ENCODE measurements at places on chromosomes 5 and 9.

- no peak for DNase-seq
Observed at GRCh38 chr9:18699764-18700163, 225.8 kb downstream of the ADAMTSL1 start.

- DNase-seq = no peak
Observed at GRCh38 chr5:82622205-82622604, 344.1 kb upstream of the RPS23 start.

DNA sequence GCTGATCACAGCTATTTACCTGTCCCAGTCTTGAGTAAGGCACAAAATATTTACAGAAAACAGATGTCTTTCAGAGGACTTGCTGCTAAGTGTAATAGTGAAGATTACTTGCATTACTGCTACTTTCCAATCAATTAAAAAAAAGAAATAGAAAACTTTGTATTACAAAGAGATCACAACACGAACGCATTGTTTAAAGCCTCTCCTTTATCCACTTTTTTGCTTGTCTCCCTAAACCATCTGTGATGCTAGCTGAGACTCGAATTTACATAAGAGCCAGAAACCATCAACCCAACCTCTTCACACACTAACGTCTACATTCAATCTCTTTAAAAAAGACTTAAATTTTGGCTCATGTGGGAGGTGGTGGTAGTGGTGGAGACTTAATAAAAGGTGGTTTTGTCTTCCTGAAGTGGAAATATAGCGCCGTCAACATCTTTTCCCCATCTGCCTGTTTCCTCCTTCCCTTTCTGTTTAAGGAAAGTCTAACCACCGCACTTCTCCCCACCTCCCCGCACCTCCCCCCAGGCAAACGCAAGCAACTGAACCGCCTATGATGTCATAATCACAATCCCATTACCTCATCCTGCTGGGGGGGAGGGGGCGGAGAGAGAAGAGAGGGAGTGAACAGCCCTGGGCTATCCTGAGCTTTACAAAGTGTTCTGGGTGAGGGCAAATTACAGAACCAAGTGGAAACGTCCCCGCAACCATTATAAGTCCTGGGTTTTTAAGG lies 948 bp upstream of the FAM53C start:
- DNase-seq = peak; percentile 72

DNA sequence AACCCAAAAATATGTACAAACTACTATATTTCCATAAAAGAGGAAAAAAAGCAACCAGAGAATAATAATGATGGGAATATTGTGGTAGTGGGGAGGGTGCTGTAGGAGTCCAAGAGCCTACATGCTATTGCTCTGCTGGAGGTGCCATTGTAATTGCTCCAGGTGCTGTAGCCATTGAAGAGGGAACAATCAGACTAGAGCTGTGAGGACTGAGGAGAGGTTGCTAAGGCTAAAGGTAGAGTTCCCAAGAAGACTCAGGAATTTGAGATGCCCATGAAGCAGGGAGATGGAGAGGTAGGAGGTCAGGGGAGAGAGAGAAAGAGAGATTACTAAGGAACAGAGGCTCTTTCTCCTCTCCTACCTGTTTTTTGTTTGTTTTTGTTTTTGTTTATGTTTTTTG lies 394.0 kb downstream of the DMRTA1 start:
- DNase-seq = no peak

- no peak for DNase-seq
Observed at GRCh38 chr5:16914108-16914435, 22.0 kb downstream of the MYO10 start.

DNA sequence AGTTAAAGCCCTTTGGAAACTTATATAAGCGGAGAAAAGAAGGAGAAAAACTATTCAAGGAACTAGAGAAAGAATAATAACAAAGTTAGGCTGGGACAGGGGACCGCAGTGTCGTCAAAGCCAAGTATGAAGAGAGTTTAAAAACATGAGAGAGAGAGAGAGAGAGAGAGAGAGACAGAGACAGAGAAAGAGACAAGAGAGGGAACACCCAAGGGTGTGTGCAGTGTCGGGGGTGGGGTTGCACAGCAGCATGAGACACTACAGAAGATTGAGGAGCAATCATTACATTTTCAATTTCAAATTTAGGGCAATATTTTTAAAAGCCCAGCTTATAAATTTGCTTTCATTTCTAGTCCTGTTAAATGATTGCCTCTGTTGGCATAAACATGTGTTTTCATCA lies 74.3 kb downstream of the NNT start:
- DNase-seq = no peak

DNA sequence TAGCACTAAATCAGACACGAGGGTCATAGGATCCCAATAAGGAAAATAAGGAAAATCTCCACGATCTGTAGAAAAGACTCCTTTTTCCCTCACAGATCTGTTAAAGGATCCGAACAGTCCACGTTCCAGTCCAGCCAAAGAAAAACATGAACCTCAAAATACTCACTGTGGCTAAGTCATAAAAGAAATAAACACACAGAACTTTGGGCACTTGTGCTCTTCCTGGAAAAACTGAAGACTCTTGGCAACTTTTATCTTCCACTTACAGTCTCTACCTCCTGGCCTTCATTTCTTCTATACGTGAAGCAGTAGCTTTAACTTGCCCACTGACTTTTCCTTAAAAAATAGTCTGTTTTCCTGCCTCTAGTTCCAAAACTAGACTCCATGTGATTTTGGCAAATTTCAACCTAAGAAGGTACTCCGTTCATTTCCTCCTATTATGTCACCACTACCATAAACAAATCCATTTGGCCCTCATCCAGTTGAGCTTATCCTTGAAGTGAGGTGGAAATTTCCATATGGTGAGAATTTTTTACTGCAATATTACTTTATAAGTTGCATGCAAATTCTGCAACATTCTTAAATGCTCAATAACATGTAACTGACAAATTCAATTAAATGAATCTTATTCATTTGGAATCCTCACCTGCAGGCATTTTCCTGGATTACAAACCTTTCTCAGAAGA lies 5.3 kb upstream of the LHFPL2 start:
- DNase-seq = no peak

- no peak for DNase-seq
Observed at GRCh38 chr5:9699681-9700080, 69.5 kb upstream of the TAS2R1 start.

DNA sequence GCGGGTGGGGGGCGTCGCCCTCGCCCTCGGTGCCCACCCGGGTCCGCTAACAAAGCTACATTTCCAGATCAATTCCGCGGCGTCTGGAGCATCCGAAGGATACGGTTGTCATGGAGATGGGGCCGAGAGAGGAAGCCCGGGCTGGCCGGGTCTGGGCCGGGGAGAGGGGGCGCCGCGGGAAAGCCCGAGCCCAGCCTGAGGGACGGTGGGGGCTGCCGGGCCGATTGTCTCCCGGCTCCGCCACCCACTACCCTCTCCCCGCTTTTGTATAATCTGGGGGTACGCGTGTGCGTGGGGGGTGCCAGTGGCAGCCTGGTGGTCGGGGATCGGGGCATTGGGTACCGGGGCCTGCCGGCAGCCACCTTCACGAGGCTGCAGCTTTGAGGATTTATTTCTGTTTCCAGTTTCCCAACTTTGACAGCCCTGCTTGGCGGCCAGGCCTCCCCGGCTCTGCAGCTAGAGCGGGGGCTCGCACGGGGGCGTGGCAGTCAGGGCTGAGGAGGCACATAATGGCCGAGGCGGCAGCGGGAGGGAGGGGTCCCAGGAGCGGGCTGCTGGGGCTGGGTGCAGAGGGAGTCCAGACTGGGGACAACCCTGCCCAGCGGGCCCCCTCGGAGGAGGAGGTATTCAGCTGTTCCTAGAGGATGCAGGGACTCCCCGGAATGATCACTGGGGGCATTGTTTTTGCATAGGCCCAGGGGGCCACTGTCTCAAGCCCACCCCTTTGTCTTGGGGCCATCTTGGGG lies 626 bp downstream of the PSD2 start:
- no peak for DNase-seq

- no peak for DNase-seq
Observed at GRCh38 chr5:73727470-73727869, 101.5 kb downstream of the ARHGEF28 start.

DNA sequence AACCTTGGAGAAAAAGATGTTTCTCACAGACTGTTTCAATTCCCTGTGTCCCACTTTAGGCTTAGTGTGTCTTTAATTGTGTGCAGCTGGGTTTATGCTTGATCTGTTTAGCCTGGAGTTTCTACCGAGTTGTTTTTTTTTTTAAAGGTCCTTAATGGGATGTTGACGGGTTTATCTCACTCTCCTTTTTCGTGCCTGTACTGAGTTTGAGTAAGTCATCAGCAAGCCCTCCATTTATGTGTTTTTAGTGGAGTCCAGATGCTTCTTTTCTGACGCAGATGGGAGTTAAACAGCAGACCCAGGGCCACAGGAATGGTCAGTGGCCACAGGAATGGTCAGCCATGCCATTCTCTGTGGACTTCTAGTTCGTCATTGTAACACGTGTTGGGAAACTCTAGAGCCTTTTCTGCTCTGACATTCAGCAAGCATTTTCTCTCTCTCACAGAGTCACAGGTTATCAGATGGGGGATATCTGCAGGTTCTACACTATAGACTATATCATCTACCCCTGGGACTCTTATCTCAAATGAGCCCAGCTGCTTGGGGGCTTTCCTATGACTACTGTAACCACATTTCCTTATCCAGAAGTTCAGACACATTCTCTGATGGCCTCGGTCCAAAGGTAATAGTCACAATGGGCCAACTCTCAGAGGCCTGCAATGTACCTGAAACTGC lies 190.5 kb downstream of the TTLL11 start:
- no peak for DNase-seq

DNA sequence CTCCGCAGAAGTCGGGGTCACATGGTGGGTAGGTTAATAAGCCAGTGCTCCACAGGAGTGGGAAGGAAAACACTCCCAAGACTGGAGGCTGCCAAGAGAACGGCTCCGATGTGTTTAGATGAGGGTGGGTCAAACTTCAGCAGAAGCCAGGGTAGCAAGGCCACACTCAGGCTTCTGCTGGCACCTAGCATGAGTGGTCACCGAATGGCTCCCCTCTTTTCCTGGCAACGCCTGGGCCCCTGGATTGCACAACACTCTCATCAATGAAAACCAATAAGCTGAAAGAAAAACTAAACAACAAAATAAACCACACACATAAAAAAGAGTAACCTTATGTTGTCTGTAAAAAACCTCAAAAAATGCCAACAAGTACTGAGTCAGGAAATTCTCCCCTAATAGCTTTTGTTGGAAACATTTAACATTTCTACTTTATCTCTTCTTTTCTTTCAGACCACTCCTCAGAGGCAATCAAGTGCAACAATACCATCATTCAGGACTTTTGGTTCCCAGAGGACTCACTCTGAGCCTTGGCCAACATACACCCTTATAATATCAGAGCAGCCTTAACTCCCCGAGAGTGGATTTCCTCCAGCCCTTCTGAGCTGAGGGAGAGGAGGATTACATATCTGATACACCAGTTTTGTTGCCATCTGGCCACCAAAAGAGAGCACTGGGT lies 279.9 kb downstream of the ENC1 start:
- DNase-seq = no peak

DNA sequence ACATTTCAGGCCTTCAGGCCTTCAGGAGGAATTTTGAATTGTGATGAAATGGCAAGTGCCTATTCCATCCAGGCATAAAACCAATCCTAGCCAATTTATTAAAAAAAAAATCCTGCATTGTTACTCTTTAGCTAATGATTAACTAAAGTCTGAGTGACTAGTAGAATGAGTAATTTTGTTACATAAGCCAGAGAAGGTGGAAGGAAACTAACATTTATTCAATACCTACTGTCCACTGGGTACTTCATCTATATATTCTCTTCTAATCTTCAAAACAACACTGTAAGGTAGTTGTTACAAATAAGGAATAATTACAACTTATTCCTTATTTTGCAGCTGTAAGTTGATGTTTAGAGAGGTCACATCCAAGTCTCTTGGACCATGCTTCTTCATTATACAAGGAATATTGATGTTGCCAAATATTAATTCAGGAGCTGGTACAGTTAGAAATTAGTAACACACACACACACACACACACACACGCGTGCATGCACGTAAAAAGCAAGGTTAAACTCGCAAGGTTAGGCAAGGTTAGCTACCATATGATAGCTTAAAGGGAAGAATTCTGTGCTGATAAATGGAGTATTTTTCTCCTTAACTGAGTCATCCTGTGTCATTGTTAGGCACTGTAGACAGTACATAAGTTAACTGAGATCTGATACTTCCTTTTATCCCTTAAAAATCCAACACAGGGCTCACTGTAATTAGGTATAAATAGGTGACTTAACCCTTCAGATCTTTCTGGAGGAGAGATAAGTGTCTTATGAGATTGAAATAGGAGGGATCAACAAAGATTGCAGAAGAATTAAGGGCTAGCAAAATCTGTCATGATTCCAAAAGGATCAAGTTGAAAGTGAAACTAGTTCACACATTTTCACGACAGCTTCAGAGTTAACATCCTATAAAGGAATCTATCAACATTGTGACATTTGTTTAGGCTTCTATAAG lies 596.9 kb downstream of the PDE4D start:
- no peak for DNase-seq

DNA sequence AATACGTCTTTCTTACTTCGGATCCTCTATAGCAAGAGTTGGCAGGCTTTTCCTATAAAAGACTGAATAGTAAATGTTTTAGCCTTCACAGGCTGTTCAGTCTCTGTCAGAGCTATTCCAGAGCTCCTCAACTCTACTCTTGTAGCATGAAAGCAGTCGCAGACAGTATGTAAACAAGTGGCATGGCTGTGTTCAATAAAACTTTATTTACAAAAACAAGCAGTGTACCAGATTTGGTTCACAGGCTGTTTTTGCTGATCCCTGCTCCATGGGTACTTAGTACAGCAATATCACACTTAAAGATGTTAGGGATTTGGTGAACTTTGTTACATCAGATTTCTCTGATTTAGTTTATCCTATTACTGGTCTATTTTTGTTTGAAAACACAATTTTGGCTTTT lies 235.2 kb downstream of the MLLT3 start:
- DNase-seq = no peak

DNA sequence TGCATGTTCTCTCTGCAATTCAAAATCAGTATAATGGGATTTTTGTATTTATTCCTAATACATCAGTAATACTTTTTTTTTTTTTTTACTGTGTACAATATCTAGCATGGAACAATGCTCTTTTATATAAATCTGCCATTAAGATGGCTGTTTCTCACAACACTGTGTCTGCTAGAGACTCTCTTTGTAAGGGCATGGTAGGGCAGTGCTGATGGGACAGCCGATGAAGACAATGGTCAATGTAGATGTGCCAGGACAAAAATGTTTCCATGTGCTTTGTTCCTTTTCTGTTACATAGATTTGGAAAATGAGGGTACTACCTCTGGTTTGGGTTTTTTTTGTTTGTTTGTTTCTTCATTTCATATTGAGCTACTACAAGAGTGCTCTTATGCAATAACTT lies 95.3 kb upstream of the ITGA2 start:
- no peak for DNase-seq
